Central memory CD8-positive, alpha-beta T cell (primary cell): ENCODE measurements at places on chromosomes 3 and 15.

- DNase-seq: no peak
- no peaks in the 10 kb centered on the region for H3K36me3 ChIP-seq
- peaks cover 19% of the 10 kb centered on the region for H3K27me3 ChIP-seq
- no peak overlapping the region for H3K27ac ChIP-seq
- H3K4me1 ChIP-seq: no peaks in the 10 kb centered on the region
Measured at GRCh38 chr3:149442851-149443544, 31.5 kb upstream of the TM4SF4 start.

GRCh38 chr3:100334488-100335351, at the start of gene NIT2:
NIT2 (plus strand) TSS chr3:100334757; CDS start chr3:100334792, 35 bp downstream.
- peak; percentile 45 for DNase-seq
- H3K27me3 ChIP-seq: no peaks in the 10 kb centered on the region
- peaks cover 19% of the 10 kb centered on the region for H3K4me1 ChIP-seq
- H3K27ac ChIP-seq: peak within 1 kb of the TSS; percentile 92
- H3K4me3 ChIP-seq: peak within 1 kb of the TSS; percentile 89

- no peak for DNase-seq
- no peaks in the 10 kb centered on the region for H3K27me3 ChIP-seq
- peaks cover 42% of the 10 kb centered on the region for H3K4me1 ChIP-seq
- H3K36me3 ChIP-seq: peaks cover 12% of the 10 kb centered on the region
- H3K27ac ChIP-seq: peak within 1 kb of the TSS; percentile 96
- peak within 1 kb of the TSS; percentile 58 for H3K4me3 ChIP-seq
Measured at GRCh38 chr15:41893422-41894250, at the start of gene SPTBN5. SPTBN5 (minus strand) TSS chr15:41894053; CDS start chr15:41893497, 556 bp downstream.

DNA sequence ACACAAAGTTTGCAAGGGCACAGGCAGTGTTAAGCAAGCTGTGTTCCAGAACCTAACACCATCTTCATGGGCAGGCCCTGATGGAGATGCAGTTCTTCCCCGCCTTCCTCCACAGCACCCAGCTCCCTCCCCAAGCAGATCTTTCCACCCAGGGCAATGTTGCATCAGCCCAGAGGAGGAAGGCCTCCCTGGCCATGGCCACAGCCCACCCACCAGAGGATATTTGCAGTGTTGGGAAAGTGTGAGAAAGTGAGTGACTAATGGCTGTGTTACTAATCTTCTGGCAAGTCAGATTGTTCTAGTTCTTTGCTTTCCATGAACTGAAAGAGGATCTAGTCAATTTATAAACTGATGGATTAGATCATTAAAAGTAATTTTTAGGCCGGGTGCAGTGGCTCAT, 42.0 kb upstream of the ATP10A start:
- H3K4me3 ChIP-seq: no peak overlapping the region
- H3K4me1 ChIP-seq: peaks cover 8% of the 10 kb centered on the region
- H3K27ac ChIP-seq: no peak overlapping the region
- no peaks in the 10 kb centered on the region for H3K27me3 ChIP-seq

DNA sequence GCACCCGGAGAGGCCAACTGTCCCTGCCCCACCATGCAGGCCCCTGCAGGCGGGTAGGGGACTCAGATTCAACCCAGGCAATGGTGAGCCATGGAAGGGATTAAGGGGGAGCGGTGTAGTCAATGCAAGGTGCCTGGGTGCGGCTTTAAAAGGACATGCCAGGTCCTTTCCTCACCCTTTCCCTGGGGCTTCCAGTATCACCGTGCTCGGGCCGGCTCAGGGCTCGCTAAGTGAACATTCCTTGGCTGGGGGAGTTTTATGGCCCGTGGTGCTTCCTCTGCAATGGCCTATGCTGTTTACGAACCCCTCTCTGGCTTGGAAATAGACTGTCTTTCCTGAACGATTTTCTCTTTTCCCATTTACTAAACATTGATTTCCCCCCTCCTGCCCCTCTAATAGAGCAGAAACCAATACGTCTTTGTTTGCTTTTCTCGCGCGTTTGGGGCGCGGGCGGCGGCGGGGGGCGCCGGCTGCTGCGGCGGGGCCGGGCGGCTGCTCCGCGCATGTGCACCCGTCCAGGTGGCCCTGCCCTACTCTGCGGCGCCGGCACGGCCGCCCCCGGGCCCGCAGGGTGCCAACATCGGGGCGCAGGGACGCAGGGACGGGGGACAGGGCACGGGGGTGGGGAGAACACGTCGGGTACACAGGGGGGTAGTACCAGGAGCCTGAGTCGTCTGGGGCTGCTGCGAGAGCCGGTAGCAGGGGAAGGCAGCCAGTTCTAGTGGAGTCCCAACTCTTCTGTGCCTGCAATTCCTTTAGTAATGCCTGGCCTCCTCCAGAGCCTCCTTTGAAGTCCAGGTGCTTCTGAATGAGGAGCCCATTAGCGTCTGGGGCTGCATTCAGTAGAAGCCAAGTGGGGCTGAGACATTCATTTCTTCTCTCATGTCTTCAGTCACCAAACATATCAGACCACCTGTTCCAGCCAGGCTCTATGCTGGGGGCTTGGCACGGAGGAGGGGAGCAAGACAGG, 26.9 kb upstream of the CACNA2D2 start:
- peaks cover 46% of the 10 kb centered on the region for H3K27me3 ChIP-seq
- H3K4me3 ChIP-seq: no peak overlapping the region
- H3K27ac ChIP-seq: no peak overlapping the region
- no peaks in the 10 kb centered on the region for H3K4me1 ChIP-seq

- no peak overlapping the region for H3K4me3 ChIP-seq
- no peaks in the 10 kb centered on the region for H3K27me3 ChIP-seq
- peaks cover 21% of the 10 kb centered on the region for H3K4me1 ChIP-seq
- peak overlapping the region; percentile 50 for H3K27ac ChIP-seq
- peaks cover 33% of the 10 kb centered on the region for H3K36me3 ChIP-seq
Measured at GRCh38 chr3:73060302-73060723, 1.1 kb upstream of the EBLN2 start.

GRCh38 chr3:42683875-42684598, 1.3 kb upstream of the KLHL40 start:
- peaks cover 52% of the 10 kb centered on the region for H3K27me3 ChIP-seq
- DNase-seq: no peak
- H3K36me3 ChIP-seq: peaks cover 2% of the 10 kb centered on the region
- no peak overlapping the region for H3K4me3 ChIP-seq

- no peaks in the 10 kb centered on the region for H3K27me3 ChIP-seq
- H3K4me3 ChIP-seq: no peak overlapping the region
- no peak for DNase-seq
- peaks cover 4% of the 10 kb centered on the region for H3K36me3 ChIP-seq
- H3K4me1 ChIP-seq: peaks cover 19% of the 10 kb centered on the region
Measured at GRCh38 chr15:83062768-83063180, 4.3 kb downstream of the BTBD1 start.
